ENCODE measurements at places on chromosomes 5 and 9.

DNA sequence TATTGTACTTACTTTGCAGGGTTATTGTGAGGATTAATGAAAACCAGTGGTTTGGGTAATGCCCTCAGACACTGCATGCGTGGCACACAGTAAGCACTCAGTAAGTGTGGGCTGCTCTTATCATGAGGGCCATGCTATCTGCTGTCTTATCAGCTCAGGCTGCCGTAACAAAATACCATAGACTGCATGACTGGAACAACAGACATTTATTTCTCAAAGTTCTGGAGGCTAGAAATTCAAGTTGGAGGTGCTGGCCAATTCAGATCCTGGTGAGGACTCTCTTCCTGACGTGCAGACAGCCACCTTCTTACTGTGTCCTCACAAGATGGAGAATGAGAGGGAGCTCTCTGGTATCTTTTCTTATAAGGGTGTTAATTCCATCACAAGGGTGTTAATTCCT is 23.9 kb upstream of the SH3PXD2B start:
- DNase-seq, result no peak

DNA sequence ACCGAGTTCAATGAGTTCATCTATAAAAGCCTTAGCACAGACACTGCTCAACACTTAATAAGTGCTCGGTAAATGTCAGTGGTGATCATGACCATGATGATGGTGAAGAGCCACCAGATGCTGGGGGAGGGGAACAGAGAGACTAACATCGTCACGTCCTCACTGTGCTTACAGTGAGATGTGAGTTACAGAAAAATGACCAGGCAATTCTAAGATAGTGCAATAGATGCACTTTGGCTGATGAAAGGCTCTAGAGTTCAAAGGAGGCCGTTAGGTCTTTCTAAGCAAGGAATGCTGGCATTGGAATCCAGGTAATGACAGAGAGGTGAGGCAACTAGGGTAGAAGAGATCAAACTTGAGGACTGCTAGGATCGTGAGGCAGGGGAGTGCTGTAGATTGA is 36.7 kb downstream of the ARL15 start:
- DNase-seq, result no peak

DNA sequence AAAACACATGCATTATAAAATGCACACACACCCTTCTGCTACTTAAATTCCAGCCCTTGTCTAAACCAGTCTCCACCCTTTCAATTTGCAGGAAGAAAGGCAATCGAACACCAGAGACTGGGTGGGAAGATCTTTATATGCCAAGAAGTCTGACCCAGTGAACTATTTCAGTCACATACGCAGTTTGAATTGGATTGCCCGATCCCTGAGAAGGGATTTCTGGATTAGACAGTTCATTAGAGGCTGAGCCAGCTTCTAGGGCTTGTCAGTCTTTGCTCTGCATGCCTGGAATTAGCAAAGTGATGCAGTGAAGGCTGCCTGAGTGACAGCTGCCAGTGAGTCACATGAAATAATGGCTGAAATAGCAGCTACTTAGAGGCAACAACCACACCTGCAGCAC is 159.9 kb downstream of the PPP2R2B start:
- DNase-seq, result no peak

DNA sequence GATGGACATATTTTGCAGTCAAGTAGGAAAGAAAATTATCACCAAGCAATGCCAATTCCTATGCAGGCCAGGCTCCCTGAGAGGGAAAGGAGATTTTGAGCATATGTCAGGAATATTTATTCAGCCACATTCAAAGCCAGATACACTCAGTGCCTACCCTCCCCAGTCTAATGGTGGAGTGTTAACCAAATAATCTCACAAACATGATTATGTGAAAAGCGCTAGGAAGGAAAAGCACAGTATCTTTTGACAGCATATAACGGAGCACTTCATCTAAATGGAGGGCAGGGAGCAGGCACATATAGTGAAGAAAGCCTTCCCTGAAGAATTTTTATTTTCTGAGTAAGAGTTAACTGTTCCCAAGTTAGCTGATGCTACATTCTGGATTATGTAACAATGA is 80.3 kb upstream of the SLC30A5 start:
- no peak for DNase-seq

DNA sequence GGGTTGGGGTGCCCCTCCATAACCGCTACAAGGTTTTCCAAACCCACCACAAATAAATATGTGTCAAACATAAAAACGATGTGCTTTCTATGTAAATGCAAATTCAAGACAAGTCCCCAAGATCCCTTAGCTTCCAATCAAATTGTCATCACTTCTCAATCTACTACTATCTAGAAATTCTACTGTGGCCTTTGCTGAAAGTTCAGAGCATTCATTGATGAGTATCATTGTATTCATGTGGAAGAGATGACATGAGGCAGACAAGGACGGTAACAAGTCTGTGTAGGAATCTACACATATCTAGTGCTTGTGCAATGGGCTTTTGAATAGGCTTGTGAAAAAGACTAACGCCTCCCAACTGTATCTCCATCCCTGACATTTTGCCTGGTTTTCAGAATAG is 524.6 kb downstream of the PDE4D start:
- no peak for DNase-seq

DNA sequence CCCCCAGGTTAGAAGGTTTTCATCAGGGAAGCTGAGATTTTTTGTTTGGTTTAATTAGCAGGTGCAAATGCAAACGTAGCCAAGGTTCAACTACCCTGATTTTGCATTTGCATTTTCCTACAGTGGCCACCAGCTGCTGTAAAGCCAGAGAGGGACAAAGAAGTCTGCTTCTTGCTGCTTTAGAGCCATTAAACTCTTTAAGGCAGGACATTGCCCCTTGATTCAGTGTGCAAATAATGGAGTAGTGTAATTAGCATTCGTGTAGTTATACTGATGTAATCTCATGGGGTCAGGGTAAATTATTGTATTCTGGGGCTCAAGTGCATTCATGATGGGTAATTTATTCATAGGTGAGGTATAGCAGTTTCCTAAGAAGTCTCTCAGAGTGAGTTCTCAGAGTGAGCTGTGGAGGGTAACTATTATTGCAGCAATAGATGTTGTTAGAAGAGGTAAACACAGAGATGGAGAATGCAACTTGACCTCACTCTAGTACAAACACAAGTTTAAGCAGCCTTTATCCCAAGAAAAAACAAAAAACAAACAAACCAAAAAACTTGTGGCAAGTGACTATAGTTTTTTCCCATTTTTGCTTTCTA is 526.5 kb downstream of the KIF4B start:
- DNase-seq, result peak; percentile 38

GRCh38 chr9:87427851-87428506 is 69.7 kb upstream of the DAPK1 start:
- DNase-seq, result no peak

DNA sequence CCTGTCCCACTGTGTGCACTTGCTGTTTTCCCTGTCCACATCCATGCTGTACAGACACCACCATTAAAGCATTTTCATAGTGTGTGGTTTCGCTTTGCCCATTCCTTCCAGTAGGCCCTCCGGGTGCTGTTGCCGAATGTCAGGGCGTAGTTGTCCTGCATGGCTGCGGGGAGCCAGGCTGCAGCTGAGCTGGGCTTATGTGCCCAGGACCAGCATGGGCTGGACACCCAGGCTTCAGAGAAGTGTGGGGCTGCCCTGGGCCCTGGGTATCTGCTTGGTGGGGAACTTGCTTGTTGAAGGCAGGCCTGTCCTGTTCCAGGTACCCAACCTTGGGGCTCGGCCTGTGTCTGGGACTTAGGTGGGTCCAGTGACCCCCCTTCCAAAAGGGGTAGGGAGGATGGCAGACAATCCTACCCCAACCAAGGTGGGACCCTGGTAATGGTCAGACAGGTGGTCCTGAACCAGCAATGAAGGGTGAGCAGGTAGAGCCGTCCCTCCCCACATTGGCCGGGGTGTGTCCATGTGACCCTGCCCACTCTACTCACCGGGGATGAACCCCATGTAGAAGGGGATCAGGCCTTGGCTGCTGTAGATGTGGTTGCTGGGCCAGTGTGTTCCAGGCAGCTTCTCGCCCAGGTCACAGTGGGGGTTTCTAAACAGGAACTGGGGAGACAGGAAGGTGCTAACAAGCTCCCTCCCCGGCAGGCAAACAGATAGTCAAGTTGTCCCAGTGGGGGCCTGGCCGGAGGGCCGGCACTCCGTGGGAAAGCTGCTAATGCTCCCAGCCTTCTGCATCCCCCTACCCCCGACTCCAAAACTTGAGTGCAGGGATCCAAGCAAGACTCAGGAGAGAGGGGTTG is 2.8 kb downstream of the TUBB4B start:
- no peak for DNase-seq

GRCh38 chr5:158796812-158797497 is 302.8 kb downstream of the EBF1 start:
- no peak for DNase-seq

DNA sequence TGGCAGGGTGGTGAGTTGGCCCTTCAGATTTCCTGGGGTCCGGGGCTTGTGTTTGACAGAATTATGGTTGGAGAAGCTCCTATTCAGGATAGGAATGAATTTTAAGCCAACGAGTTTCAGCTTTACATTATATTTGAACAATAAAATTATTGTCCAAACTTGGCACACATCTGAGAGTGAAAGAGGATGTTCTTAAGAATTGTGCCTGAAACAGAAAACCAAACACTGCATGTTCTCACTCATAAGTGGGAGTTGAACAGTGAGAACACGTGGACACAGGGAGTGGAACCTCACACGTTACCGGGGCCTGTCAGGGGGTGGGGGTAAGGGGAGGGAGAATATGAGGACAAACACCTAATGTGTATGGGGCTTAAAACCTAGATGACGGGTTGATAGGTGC is 111.8 kb upstream of the ACTBL2 start:
- no peak for DNase-seq

- no peak for DNase-seq
Observed at GRCh38 chr5:116387738-116388137, 186.9 kb downstream of the SEMA6A start.

GRCh38 chr9:121670431-121670830 is 19.0 kb downstream of the DAB2IP start:
- DNase-seq, result no peak

- DNase-seq, result no peak
Observed at GRCh38 chr5:146151970-146152369, 30.5 kb downstream of the LARS1 start.

DNA sequence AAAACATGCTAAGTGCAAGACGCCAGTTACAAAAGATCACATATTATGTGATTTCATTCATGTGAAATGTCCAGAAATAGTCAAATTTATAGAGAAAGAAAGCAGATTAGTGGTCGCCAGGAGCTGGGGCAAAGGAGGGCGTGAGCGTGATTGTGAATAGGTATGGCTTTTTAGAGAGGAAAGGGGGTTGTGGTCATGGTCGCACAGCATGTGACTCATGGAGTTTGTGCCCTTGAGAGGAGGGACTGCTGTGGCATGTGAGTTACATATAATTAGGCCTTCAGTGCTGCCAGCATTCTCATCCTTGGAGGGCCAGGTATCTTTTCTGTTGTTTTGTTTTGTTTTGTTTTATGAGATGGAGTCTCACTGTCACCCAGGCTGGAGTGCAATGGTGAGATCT is 21.2 kb upstream of the MARCHF6 start:
- DNase-seq, result no peak

GRCh38 chr9:129823542-129823934 is 398 bp downstream of the TOR1A start:
- DNase-seq, result no peak

- DNase-seq, result peak; percentile 46
Observed at GRCh38 chr9:136249877-136250559, 4.4 kb upstream of the QSOX2 start.

DNA sequence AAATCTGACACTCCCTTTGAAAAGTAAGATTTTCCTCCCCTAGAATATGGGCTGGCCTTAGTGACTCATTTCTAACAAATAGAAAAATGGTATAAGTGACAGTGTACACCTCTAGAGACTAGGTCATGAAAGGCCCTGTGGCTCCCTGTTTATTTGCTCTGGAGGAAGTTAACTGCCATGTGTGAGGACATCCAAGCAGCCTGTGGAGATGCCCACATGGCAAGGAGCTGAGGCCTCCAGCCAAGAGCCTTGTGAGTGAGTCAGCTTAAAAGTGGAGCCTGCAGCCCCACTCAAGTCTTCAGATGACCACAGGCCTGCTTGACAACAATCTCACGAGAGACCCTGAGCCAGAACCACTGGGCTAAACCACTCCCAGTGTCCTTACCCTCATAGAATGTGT is 128.1 kb upstream of the LHFPL2 start:
- DNase-seq, result no peak

DNA sequence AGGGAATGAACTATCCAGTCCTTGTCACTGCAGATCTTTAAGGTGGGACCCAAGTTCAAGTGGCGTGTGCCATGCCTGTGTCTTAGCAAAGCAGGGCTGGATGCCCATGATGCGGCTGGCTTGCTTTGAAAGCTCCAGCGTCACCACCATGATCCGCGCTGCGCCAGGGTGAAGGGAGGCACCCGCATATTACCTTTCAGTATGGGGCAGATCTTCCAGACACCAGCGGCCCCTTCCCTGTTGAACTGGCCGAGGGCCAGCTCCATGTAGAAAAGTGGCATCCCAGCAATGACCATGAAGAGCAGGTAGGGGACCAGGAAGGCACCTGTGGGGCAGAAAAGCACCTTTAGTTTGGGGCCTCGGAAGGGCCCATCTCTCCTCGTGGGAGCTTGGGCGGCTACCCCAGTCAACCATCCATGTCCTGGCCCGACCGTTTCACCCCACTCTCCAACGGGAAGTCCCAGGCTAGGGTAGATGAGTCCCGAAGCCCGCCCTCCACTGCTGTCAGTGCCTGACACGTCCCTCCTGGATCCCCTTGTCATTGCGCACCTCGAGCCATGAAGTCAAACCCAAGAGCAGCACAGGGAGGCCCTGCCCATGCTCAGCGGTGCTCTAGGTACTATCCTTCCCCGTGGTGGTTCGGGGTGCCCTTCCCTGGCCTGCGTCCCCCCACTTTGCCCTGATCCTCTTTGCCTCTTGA is 3.9 kb downstream of the SLC6A3 start:
- no peak for DNase-seq

- no peak for DNase-seq
Observed at GRCh38 chr5:158911693-158912363, 187.9 kb downstream of the EBF1 start.

- no peak for DNase-seq
Observed at GRCh38 chr5:32096891-32097595, 77.1 kb downstream of the GOLPH3 start.

DNA sequence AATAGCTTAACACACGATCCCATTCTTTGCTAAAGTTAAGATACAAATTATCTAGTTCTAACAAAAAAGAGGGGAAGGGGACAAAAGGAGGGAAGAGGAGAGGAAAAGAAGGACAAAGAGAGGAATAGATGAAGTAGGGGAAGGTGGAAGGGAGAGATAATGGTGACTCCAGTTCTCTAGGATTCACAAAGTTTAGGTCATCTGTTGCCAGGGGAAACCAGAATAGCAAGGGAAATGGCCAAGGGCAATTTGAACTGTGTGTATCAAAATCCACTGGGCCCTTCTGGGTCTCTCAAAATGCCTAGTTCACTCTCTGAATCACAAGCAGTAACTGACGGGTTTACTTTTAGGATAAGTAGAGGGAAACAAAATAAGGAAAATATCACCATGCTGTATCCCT is 7.6 kb downstream of the SLC24A2 start:
- DNase-seq, result no peak

- no peak for DNase-seq
Observed at GRCh38 chr5:29995154-29995553, 1198.3 kb upstream of the CDH6 start.

- DNase-seq, result no peak
Observed at GRCh38 chr5:127425037-127425436, 92.4 kb upstream of the PRRC1 start.

All from NCI-H187 (cell line).